ENCODE measurements at places on chromosomes 4 and X.

- DNase-seq: no peak
Measured at GRCh38 chr4:141056473-141056872, 76.8 kb downstream of the RNF150 start.

GRCh38 chrX:22616867-22617266, 344.2 kb downstream of the CBLL2 start:
- DNase-seq: no peak

- no peak for DNase-seq
Measured at GRCh38 chrX:130086447-130087206, 23.7 kb downstream of the ELF4 start.

DNA sequence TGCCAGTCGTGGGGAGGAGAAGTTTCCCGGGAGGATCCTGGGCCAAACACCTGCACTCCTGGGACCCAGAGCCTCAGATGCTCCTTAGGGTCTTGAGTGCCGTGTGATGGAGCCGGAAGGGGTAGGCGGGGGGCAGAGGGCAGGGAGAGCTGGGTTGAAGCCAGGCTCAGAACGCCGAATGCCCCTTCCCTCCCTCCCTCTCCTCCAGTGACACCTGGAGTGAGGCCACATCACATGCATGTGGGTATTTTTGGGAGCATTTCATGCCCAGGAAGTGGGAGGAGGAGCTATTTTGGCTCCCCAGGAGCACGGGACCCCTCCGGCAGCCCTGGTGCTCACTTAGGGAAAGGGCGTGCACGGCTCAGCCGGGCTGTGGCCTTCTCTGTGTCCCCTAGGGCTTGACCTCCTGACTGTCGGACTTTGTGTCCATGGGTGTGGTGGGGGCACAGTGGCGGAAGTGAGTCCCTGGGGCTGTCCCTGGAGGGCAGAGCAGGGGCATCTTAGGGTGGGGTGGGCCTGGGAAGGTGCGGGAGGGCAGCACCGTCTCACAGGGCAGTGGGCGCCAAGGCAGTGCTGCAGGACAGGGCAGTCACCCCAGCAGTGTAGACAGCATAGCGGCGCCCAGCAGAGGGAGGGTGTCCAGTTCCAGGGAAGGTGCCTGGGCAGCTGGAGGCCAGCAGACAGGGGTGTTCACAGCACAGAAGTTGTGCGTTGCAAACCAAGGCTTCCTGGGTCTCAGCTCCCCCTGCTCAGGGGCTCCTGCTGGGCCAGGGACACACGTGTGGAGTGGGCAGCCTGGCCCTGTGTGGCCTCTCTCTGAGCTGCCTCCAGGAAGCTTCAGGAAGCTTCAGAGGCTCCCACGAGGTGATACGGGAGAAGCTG, 4.9 kb upstream of the CPLX1 start:
- DNase-seq: no peak

DNA sequence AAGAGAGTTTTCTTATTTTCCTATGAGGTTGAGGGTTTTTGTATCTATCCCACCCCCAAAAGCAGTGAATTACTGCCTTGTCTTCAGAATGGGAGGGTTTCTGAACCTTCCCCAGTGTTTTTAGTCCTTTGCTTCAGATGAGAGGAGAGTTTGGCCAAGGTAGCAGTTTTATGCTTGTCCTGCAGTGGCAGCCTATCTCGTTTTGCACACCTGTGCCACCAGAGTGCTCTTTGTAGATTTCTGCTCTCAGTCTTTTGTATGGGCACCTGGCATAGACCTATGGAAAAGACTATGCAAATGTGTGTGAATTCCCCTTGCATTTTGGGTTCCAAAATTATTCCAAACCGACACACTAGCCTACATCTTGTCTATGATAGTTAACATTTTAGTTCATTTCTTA, 5.8 kb downstream of the TBC1D19 start:
- DNase-seq: no peak

DNA sequence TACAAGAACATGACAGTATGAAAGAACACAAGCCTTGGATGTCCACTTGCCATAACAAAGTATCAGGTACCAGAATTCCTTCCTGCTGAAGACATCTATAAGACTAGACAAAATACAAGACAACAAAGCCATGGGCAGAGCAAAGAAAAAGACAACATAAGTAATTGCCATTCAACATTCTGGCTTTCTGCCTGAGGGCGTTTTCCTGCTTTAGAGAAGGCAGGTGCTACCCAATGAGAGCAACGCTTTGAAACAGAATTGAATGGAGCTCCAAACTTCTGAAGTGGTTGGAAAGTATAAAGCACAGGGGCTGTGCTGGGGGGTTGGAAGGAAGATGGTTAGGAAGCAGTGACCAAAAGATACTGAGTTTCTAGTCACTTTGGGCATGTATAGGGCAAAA, 30.1 kb downstream of the PDE5A start:
- DNase-seq: no peak

DNA sequence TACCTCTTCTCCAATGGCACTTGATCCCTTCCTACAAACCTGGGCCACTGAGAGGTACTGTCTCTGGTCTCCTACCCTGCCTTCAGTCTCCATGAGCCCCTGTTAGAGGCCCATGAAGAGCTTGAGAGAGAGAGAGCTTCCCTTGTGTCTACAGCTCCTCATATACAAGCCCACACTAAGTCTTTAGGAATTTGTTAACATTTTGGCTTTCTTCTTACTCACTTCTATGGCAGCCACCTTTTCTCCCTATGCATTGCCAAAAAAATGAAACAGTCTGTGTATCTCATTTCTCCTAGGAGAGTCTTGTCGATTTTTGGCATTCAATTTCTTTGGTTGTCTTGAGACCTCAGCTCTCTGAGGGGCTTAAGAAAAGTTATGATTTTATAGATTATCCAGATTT, 90.9 kb upstream of the LNX1 start:
- no peak for DNase-seq

DNA sequence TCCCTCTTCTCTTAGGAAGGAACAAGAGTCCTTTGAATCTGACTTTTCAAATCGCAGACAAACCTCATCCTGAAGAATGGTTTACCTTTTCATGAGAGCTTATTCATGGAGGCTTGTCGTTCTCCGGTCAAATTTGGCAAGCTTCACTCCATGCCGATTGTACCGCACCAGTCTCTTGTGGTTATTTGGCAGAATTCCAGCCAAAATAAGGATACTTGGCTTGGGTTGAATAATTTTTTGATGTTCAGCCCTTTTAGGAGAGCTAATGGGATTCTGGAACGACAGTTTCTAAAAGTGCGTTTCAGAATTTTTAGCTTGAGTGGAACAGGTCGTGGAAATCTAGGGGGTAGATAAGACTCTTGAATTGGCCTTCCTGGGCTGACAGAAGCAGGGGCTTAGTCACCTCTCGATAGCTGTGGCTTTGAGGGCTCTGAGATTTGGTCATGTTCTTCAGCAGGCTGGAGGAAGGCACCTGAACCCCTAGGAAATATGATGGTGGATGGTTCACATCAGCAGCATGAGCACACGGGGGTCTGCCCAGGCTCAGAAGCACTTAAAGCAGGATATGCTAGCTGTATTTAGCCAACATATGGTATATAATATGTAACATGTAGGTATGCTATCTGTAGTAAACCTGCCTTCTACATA, 1.5 kb downstream of the KLHL2 start:
- DNase-seq: peak; percentile 2

DNA sequence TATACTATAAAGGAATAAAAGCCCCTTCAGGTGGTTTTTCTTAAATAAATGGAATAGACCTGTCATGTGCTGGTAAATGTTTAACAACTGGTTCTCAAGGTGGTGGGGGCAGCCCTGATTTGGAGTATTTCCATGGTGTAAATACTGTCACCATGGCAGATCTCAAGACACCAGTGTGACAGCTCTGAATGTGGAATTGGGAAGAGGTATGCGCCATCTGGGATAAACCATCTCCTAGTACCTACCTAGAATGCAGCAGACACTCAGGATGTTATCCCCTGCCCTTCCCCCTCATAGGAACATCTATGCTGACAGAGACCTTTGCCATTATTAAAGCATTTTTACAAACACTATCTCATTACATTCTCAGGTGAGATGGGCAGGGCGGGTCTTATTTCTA, 26.4 kb upstream of the TMSB4X start:
- no peak for DNase-seq

GRCh38 chr4:110138551-110138950, 59.9 kb downstream of the ELOVL6 start:
- no peak for DNase-seq

DNA sequence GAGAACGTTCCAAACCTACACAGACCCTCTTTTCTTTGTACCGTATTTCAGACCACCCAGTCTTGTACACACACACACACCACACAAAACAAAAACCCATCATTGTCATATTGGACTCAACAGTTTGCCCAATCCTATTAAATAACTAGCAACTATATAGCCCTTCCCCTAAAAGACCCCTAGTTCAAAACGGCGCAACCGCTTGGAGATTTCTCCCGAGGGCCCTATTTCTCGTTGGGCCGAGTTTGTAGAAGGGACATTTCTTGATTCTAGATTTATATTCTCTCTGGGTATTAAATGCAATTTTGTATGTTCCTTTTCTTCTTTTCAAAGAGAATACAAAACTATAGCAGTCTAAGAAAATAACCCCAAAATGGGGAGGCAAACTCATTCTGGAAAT, 547 bp upstream of the PDGFRA start:
- no peak for DNase-seq

DNA sequence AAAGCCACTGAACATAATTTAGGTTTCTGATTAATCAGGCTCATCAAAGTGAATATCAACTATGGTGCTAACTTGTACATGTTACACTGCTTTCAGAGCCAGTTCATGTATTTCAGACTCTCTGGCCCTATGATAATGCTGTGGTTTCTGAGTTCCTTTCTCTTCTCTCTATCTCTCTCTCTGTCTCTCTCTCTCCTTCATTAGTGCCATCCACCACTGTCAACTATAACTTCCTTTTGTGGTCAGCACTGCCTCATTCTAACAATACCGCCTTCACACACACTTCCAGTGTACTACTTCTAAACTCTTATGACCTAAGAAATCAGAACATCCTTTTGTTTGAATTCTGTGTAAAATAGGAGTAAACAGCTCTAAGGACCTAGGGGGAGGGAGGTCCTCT, 907.1 kb downstream of the RPA4 start:
- DNase-seq: no peak

DNA sequence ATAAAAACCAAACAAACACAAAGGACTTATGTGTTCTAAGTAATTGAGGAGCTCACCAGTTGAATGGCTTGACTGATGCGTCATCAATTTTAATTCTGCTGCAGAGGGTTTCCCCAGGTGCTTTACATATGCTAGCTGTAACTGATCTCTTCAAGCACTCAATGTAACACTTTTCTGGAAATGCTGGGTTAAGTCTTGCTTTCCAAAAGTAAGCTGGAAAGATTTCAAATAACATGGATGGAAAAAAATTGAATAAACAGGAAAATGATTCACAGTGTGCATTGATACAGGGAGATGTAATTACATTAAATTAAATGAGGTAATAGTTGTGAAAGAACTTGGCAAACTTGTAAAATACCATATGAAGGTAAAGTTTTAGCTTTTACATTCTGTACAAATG, 186.7 kb upstream of the WDFY3 start:
- no peak for DNase-seq

DNA sequence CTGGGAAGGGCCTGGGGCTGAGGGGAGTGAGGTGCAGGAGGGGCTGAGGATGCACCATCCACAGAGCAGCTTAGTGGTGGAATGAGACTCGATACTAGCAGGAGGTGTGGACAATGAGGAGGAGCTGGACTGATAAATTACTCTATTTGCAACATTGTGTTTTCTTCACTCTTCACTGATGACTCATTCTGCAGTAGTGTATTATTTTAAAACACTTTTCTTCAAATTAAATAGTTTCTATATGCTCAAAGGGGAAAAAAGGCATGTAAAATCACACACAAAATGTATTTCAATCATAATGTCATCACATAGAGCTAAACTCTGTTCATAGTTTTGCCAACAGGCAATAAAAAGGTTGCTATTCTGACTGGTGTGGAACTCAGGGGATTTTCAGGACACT, 467.0 kb upstream of the CTSO start:
- DNase-seq: no peak

GRCh38 chr4:33577791-33578190, 2666.5 kb downstream of the ARAP2 start:
- DNase-seq: no peak

DNA sequence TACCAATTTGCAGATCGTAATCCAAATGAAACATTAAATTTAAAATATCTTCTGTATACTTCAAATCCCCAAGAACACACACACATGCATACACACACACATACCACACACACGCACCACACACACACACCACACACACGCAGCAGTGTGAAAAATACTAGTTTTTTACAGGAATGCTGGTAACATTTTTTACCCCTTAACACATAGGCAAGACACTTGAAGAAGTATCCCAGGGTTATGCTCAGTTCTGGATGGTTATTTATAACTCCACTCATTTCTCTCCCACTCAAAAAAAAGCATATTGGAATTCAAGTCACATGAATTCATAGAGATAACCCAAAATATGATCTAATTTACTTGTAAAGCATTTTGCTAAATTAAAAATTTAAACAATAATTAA, 325.5 kb upstream of the SLC7A11 start:
- no peak for DNase-seq

DNA sequence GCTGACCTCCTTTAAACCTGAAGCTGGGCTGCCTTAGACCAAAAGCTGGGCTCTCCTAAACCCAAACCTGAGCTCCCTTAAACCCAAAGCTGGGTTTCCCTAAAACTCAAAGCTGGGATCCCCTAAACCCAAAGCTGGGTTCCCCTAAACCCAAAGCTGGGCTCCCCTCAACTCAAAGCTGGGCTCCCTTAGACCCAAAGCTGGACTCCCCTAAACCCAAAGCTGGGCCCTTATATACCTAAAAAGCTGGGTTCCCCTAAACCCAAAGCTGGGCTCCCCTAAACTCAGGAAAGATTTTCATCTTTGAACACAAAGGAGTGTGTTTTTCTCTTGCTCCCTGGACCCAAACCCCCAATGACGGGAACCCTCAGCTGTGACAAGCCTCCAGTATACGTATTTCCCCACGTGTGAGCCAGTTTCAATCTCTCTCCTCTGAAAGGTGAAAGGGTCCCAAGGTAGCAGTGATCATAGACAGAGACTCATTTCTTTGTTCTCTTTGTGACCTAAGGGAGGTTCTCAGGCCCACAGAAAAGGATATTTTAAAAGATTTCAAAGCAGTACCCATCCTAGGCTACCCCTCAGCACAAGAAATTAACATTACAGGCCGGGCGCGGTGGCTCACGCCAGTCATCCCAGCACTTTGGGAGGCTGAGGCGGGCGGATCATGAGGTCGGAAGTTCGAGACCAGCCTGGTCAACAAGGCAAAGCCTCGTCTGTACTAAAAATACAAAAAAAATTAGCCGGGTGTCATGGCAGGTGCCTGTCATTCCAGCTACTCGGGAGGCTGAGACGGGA, 31.3 kb upstream of the ASMTL start:
- no peak for DNase-seq

DNA sequence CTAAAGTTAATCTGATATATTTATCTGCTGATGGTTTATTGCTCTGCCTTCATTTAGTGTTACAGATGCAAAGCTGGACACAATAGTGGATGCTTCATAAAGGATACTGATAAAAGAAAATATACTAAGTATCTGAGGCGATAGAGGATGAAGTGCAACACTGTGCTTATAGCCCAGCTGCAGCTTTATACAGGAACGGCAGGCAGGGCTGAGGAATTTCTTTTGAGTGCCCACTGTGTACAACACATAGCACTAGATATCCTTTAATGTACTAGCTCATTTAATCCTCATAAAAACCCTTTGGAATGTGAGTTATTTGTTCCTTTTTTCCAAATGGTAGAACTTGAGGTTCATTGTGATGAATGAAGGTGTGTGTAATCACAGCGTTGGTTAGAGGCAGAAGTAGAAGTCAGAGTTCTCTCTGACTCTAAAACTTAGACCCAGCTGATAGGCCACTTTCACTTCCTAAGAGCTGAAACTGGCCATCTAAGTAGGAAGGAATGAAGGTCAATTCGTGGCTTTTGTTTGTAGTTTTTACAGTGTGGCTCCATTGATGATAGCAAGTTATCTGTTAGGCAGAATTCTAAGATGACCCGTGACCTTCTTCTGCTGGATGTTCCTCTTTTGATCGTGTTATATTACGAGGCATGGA, 138.0 kb downstream of the VEGFC start:
- DNase-seq: no peak
